NCI-H1105 (cell line): ENCODE measurements at places on chromosomes 12 and 14.

- no peak for DNase-seq
These were observed 38.6 kb upstream of the GPR68 start for GRCh38 chr14:91282954-91283645.

DNA sequence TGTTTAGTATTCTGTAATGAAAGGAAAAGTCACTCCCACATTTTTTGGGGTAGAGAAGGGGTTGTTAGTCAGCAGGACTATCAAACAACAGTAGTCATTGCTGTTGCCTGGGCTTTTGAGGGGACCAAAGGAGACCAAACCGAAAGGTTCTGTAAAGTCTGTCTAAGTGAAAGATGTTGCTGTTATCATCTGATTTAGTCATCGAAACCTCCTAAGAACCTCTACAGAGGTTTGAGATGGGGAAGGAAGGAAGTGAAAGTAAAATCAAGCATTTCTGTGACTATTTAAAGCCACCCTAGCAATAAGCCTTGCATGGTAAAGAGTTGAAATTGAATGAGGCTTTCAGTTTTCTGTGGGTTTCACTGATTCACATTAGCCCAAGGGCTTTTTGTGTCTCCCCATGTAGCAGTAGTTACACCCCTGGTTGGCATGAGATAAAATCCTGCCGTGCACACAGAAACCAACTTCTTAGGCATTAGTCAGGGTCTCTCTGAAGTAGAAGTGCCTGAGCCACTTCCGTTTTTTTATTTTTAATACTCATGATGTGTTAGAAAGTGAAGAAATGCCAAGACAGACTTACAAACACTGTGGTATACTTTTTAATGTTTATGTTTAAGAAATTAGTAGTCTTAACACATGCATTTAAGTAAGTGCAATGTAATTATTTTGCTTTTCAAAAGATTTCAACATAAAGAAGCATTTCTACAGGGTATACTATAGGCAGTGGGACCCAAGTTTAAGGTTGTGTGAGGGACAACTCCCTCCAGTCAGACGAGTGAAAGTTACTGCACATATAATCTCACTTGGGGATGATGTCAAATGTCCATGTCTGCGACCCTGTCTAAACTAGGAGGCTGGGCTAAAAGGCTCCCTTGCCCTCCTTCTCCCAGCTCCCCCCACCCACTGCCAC is 50.4 kb downstream of the DYRK2 start:
- no peak for DNase-seq

DNA sequence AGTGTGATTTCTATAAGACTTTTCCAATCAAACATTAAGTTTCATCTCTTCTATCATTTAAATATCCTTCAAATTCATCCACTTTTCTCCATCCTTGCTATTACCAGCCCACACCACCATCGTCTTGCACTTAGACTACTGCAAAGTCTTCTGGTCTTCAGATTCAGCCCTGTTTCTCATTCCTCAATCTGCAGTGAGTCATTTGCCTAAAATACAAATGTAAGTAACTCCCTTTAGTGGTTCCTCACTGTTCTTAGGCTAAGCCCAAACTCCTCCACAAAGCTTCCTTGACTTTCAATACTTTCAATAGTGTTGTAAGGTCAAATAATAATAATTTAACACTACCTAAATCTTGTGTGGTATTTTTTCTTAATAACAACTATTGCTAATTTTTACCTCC is 83.3 kb downstream of the PLEKHG7 start:
- no peak for DNase-seq

GRCh38 chr12:40832668-40833067 is 140.4 kb downstream of the CNTN1 start:
- DNase-seq = no peak

GRCh38 chr12:77687321-77687720 is 143.4 kb upstream of the NAV3 start:
- no peak for DNase-seq

DNA sequence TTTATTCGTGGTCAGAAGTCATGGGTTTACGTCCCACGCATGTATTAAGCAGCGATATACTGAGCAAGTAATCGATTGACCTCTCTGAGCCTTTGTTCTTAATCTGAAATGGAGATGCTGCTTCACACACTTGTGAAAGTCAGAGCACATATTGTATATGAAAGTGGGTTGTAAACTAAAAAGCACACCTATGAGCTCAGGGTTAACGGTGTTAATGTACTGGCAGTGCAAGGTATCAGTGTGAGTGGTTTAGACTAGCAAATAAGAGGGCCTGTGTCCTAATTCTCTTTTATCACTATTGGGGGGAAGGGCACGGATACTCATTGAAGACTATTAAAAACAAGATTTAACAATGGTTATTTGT is 676 bp downstream of the MRPL42 start:
- no peak for DNase-seq

DNA sequence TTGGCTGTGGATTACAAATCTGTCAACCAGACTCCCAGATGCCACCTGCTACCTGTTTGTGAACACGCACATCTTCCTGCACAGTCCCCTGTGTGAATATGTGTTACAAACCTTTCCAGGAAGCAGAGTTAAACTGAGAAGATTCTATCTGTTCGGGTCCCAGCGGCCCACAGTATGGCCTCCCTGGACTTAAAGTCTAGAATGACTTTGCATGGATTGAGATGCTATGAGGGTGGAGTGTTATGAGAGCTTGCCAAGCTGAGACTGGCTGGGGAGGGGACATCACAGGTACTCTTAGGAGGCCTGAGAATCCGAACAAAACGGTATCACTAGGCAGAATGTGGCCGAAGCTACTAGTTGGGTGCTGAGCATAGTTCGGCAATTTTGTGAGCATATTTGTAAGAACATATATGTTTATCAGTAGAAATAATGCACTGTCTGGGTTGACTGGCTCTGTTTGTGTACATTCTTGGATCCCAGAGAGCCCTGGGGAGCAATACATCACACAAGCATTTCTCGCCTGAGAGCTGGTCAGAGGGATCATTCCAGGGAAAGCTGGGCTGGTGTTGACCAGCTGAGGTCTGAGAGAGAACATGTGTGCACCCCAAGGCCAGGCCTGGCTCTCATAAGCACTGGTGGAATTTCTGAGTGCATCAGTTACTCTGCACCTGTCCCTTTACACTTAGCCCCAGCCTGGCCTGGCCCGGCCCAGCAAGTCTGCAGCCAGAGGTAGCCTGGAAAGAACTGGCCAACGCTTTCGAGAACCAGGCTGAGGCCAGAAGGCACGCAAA is 29.8 kb upstream of the LTBP2 start:
- DNase-seq = no peak
